Testis (tissue), 5 donors: ENCODE measurements at places on chromosomes 4 and X. TPM values are rescaled to one million over a fixed set of nuclear protein-coding genes. Genes with fewer than 3 reads are reported as not detected.

The TBC1D19 gene
- 13.9 TPM for total RNA-seq

The UGT2A2 gene
- total RNA-seq = not detected

The CXCL11 gene
- total RNA-seq = 0.55 TPM

The CFAP47 gene
- 3.2 TPM for total RNA-seq

The SLC10A4 gene
- 2.0 TPM for total RNA-seq

The LEF1 gene
- 35.0 TPM for total RNA-seq

The OPN1MW2 gene
- not detected for total RNA-seq

The CLIC2 gene
- 3.5 TPM for total RNA-seq

The RNF212 gene
- 33.6 TPM for total RNA-seq

The MYL5 gene
- 34.2 TPM for total RNA-seq

The TRO gene
- 31.2 TPM for total RNA-seq

The SLC26A1 gene
- 0.99 TPM for total RNA-seq

The SMIM10L2A gene
- total RNA-seq = 28.0 TPM

The CABS1 gene
- 66.2 TPM for total RNA-seq

The SPP1 gene
- 71.7 TPM for total RNA-seq

The USP17L30 gene
- total RNA-seq = not detected

The PNMA3 gene
- 35.0 TPM for total RNA-seq

The VCX3B gene
- 44.0 TPM for total RNA-seq

The PPP1R2C gene
- total RNA-seq = 20.1 TPM

The HS6ST2 gene
- 13.3 TPM for total RNA-seq

The ART3 gene
- 52.5 TPM for total RNA-seq

The IL1RAPL1 gene
- total RNA-seq = 0.93 TPM

The NPY2R gene
- total RNA-seq = 1.0 TPM

The POLN gene
- 23.7 TPM for total RNA-seq

The FRG2 gene
- total RNA-seq = 0.24 TPM

The WAS gene
- 2.5 TPM for total RNA-seq

The XG gene
- 0.19 TPM for total RNA-seq

The JCHAIN gene
- 0.99 TPM for total RNA-seq

The DCAF8L2 gene
- 125 TPM for total RNA-seq

The MAD2L1 gene
- total RNA-seq = 11.1 TPM

The GRPR gene
- total RNA-seq = not detected

The MAB21L2 gene
- total RNA-seq = not detected

The HDAC8 gene
- total RNA-seq = 30.3 TPM

The F8A3 gene
- 28.6 TPM for total RNA-seq

The ZDHHC15 gene
- 3.1 TPM for total RNA-seq

The EREG gene
- 0.37 TPM for total RNA-seq

The TNIP3 gene
- total RNA-seq = 0.43 TPM

The AIFM1 gene
- total RNA-seq = 70.1 TPM

The ZAR1 gene
- total RNA-seq = 2.7 TPM

The TLR3 gene
- total RNA-seq = 2.3 TPM

The CENPVL2 gene
- total RNA-seq = 11.1 TPM

The CSAG1 gene
- 0.50 TPM for total RNA-seq

The SPANXN3 gene
- 4.1 TPM for total RNA-seq
